Renal pelvis (tissue), 12 donors: ENCODE measurements at places on chromosomes 2 and 18. TPM values are rescaled to one million over a fixed set of nuclear protein-coding genes. Genes with fewer than 3 reads are reported as not detected.

DNA sequence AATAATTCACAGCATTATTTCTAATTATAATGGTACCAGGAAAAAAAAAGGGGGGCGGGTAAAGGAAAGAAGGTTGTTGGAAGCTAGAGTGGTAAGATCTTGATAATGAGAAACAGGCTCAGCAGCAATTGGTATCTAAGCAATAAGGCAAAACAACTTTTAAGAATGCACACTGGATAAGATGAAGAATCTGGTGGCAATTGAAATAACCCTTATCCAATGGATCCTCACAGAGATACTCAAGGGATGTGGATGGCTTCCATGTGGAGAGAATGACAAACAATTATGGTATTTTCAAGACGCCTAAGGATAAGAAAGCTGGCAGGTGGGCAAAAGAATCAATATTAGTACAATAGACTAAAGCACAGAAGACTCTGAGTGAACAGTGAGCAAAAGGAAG, 153.6 kb downstream of the UPP2 start:
- DNase-seq: no peak

DNA sequence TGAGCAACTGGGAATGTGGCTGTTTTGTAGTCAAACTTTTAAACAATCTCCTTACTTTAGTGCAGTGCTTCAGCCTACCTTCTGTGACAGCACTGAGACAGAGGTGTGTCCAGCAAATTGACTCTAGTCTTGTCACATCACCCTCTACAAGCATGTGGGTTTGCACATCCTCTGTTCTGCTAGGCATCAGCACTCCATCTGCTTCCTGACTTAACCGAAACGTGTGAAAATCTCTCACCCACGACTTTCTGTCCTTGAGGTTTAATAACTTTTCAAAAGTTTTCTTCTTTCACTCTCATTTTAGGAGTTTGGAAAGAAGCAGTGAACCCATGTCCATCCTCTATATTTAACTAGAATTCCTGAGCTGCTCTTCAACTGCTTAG, 42.6 kb downstream of the TTR start:
- no peak for DNase-seq

GRCh38 chr2:109213646-109214433, 84.8 kb downstream of the SH3RF3 start:
- no peak for DNase-seq

- no peak for DNase-seq
These were observed 65.9 kb downstream of the TMEM247 start for GRCh38 chr2:46545015-46545839.

GRCh38 chr2:50356858-50357257, 675.1 kb downstream of the NRXN1 start:
- DNase-seq: no peak

DNA sequence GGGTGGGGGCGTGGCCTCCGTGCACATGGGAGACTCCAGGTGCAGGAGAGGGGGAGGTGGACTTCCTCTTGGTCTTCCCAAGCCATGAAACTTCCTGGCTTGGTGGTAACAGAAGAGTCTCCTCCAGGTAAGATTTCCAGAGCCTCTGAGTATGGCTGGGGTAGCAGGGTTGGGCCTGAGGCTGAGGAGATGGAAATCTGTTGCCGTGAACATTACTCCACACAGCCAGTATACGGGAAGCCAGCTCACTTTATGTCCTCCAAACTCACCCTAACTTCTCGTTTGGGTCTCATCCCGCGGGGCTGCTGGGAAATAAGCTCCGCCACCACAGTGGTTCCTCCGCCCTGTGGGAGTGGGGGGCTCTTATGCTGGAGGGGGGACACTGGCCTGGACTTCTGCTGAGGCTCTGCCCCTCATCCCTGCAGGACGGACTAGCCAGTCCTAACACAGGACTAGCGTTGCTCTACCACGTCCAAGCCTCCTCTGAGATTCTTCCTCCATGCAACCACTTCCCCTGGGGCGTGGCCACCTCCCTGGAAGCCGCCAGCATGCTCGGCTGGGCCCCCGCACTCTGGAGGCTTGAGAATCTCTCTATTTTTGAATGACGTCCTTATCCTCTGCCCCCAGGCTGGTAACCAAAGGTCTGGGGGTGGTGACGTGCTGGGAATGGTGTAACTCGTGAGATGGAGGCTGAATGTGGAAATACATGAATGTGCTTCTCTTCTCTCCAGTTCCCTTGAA, 777 bp upstream of the RAB17 start:
- DNase-seq: no peak

DNA sequence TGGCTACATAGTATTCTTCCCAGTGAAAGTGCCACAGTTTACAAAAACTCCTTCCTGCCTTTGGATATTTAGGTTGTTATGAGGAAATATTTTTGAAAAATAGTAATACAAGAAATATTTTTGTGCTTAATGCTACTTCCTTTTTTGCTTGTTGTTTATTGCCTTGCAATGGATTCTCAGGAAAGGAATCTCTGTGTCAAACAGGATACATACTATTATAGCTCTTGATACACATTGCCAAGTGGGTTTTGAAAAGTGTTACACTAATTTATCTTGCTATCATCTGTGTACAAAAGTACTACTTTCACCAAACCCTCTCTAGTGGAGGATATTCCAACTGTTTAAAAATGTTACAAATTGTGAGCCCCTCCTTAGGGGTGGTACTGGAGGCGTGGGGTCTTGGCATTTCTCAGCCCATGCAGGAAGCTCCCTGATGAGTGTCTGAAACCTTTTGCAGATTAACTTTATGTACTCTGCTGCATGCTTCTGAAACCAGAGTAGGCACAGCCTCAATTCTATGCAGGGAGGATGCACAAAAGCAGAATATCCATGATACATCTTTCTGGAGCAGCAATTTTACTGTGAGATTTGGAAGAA, 54.5 kb downstream of the EVA1A start:
- DNase-seq: no peak

DNA sequence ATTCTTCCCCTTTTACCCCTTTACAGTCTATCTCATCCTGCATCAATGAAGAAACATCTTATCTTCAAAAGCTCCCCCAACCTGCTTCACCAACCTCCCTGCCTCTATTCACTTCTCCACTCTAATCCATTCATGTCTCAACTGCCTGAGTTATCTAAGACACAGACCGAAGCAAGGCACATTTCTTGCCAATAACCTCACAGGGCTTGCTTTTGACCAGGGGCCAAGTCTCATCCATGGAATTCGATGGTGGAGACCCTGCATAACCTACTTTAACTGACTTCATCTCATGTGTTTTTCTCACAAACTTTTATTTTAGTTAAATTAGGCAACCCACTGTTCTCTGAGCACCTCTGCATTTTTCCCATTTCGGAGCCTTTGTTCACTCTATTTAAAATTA, 69.7 kb downstream of the MYCN start:
- DNase-seq: no peak

DNA sequence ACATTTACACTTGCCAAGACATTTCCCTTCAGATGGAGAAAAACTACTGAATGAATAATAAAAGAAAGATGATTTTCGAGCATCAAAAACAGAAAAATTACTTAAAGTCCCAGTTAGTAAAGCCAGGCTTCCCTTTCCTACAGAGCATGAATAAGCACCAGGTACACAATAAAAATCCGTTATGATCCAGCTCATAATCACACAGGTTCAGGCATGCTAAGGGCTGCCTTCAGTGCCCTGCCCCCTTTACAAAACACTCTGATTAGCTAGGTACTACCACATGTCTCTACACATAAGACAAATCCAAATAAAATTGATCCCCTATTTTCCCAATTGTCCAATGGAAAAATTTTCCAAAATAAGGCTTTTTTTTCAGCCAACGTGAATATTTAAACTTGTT, 413.2 kb upstream of the LRATD1 start:
- no peak for DNase-seq

DNA sequence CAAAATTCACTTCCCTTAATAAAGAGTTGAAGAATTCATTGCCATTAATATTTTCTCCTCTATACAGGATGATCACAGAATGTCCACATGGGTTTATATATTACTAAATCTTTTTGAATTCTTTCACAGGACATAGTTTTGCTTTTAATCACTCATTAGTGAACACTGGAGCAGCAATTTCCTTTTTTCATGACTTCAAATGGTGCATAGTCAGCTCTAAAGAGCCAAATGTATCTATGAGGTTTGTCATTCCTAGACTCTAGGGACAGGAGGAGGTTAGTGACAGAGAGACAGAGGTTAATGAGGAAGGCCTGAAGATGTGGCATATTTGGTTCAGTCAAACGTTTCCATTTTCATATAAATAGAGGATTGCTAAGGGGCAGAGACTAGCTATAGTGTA, 111.8 kb downstream of the FSHR start:
- no peak for DNase-seq

Gene INHBB
- not detected for polyA plus RNA-seq

Gene RND3
- polyA plus RNA-seq: 48.3 TPM

Gene LAMA3
- polyA plus RNA-seq: 3.2 TPM
